ENCODE measurements at places on chromosomes 12 and 14.

DNA sequence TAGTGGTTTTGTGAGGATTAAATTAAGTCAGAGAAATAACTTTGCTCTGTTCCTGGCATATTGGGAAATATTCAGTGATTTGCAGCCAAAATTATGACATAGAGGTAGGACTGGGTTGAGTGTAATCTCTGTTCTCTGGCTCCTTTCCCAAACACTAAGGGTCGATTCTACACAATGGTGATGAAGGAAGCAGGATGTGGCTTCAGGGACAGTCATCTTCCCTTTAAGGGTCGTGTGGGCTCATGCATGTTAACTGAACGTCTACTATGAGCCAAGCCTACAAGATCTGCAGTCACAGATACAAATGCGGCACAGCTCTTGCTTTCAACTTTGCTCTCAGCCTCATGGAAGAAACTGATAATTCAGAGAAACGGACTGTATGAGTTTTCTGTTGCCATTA is 381.6 kb downstream of the VRK1 start:
- DNase-seq = no peak

- DNase-seq = no peak
Observed at GRCh38 chr14:100783630-100784370, 42.1 kb upstream of the MEG3 start.

DNA sequence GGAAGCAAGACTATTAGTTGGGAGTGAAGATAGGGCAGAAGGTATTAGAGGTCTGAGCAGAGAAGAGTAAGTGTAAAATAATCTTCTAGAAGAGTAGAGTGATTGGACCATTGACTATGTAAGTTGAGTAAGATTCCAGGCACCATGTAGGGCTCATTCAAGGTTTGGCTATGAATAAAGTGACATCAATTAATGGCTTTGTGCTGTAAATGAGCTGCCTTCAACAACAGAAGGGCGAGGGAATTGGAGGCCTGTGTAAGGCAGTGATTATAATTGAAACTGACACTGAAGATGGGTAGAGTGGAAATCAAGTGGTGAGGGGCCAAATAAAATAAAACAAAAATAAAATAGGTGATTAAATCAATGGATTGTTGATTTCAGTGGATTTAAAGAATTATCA is 26.4 kb downstream of the PTPRQ start:
- DNase-seq = no peak

DNA sequence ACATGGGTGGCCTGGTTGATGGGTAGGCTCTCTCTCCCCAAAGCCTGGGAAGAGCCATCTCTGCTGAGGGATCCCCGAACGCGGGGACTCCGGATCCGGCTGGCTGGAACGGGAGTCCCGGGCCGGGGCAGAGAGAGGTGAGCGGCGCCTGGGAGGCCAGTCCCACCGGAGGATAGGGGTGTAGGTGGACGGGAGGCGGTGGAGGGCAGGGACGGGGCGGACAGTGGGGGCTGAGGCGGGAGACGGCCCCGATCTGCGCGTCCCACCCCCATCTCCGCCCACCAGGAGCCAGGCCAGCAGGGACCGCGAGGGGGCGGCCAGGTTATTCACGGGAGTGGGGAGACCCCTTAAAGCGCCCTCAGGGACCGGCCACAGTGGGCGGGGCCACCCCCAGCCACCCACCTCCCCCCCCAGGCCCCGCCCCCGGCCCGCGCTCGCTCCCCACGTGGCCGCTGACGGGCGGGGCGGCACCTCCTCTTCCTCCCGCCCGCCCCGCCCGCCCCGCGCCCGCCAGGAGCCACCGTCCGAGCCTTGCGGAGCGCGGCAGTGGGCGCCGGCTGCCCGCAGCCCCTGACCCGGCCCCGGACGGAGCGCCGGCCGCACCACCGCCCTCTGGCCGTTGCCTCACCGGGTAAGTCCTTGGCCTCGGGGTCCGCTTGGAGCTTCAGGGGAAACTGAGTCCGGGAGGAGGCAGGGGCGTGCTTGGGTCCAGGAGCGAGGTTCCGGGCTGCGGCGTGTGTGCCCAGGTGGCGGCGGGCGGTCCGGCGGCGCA is at the start of gene INF2:
Gene INF2, plus strand, starts transcription at position 510 of the 772 bp plus-strand sequence. CDS start 11,748 bp downstream, outside the sequence.
- DNase-seq = no peak

GRCh38 chr14:32468955-32469354 is 139.9 kb downstream of the AKAP6 start:
- no peak for DNase-seq

- no peak for DNase-seq
Observed at GRCh38 chr12:18457362-18457761, 196.0 kb downstream of the PIK3C2G start.

DNA sequence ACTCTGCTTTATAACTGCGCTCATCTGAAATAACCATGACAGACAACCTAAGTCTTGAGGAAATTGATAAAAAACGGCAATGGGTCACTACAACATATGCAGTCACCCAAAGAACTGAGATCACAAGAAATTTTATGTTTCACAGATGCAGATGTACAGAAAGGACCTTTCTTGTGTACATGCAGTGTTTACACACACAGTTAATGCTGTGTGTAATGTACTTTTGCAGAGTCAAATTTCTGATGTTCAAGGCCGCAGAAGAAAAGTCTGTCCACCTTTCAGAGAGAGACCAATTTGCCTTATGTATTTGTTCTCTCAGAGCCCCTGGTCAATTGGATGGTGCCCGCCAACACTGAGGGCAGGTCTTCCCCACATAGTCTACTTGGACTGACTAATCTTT is 23.0 kb upstream of the TBK1 start:
- no peak for DNase-seq

DNA sequence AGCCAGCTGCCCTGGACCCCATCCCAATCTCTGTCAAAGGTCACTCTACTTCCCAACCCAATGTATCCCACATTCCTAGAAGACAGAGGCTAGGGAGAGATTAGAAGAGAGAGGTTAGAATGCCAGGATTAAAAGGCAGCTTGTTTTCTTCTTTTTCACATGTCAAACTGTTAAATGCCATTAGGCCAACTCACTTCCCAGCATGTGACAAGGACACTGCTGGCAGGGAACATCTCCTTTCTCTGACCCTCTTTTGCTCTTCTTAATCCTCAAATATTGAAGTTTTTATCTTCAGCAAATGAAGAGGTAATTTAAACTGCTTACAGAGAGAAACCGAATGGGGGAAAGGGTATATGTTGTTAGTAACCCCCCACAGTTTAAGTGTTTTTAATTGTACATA is 89.1 kb downstream of the BBS10 start:
- no peak for DNase-seq

- no peak for DNase-seq
Observed at GRCh38 chr14:98114122-98114895, 1157.7 kb downstream of the BCL11B start.

- no peak for DNase-seq
Observed at GRCh38 chr12:130639476-130640424, 76.3 kb downstream of the RIMBP2 start.

DNA sequence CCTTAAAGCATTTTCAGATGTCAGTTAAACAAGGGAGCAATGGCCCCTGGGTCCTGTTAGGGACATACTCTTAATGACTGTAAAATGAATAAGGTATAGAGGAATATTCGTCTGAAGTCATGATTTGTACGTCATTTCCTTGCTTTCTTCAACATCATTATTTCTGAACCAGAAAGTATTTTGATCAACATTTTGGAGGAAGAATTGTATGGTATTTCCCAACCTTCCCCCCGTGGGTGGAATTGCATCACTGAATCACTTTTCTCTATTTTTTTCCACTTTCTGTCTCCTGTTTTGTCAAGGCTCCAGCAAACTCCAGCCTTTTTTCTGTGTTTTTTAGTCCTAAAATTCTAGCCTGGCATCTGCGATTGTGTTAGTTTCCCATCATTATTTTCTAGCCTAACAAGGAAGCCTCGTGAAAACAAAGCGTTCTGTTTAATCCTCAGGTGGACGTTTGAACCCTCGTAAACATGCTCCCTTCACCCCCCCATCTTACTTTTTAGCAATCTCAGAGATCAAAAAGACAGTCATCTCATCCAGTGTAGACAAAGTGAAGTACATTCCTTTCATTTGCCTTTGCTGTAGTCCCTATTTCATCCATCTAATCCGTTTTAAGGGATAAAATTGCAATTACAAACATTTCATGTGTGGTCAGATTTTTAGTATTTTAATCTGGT is 62.3 kb downstream of the ETV6 start:
- DNase-seq = no peak

GRCh38 chr12:52307836-52308805 is 13.1 kb downstream of the KRT83 start:
- DNase-seq = no peak

DNA sequence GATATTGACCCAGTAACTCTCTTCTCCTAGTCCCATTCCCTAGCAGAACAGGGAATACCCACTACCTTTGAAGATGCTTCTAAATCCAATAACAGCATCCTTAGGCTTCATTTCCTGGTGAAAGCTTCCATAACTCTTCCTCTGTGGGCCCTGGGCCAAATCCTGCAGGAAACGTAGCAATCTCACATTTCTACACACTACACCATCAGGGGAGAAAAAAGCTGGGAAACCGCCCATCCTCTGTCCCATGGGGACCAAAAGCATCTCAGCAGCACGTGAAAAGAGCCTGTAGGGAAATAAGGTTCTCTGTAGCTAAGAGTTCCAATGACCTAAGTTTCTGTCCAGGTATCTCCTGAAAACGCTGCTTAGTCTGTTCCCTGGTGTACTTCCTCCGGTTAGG is 340.2 kb downstream of the DPF3 start:
- DNase-seq = no peak

DNA sequence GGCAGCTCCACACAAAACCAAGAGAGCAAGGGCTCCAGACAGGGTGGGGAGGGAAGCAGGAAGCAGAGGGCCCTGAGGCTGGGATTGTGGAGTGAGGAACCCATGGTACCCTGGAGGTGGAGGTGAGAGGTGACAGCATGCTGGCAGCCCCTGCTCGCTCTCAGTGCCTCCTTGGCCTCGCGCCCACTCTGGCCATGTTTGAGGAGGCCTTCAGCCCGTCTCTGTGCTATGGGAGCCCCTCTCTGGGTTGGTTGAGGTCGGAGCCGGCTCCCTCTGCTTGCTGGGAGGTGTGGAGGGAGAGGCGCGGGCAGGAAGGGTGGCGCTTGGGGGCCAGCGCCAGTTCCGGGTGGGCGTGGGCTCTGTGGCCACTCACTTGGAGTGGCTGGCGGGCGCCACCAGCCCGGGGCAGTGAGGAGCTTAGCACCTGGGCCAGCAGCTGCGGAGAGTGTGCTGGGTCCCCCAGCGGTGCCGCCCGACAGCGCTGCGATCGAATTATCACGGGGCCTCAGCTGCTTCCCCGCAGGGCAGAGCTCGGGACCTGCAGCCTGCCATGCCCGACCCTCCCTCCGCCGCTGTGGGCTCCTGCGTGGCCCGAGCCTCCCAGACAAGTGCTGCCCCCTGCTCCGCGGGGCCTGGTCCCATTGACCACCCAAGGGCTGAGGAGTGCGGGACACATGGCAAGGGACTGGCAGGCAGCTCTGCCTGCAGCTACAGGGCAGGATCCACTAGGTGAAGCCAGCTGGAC is 196.0 kb downstream of the DACT1 start:
- DNase-seq = no peak

DNA sequence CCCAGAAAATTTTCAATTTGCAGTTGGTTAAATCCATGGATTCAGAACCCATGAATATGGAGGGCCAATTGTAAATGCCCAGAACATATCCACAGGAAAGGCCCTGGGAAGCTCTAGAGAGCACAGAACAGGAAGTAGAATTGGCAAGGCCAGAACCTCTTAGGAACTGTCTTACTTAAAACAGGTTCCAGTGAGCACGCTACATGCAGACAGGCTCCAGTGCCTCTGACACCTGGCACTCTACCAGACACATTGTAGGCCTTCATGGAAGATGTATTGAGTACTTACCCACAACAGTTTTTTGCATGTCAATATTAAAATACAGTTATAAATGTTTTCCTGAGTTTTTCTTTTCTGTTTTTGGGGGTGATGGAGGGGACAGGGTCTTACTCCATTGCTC is 188.2 kb upstream of the FRMD6 start:
- no peak for DNase-seq

DNA sequence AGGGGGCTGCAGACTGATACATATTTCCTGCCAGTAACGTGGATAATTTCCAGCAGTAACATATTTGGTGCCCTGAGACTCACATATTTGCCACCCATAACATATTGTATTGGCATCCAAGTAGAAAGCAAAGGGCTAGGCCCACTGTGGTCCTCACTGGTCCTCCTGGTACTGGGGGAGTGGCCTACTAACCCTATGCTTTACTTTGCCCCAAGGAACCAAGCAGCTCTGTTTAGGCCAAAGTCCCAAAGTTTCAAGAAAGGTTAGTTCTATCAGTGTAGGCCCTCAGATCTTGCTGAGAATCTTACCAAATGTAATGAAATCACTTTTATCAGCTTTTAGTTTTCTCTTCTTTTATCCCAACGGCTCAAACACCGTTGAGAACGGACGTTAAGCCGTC is 35.4 kb upstream of the NAP1L1 start:
- no peak for DNase-seq

DNA sequence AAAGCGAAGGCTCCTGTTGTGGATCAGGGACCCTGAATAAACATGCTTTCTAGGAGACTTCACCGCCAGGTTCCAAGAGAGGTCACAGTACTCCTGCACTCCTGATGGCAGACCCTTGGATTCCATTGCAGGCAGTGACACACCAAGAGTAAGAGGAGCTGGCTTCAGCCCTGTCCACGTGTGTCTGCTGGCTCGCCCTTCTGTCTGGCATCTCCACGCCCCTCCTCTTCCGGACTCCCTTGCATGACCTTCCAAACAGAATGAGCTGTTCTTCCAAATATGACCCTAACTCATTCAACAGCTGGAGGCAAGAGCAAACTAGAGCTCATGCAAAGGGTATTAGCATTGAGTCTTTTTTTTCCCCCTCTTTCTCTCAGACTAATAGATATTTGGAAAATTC is 233.0 kb upstream of the PLEKHG7 start:
- no peak for DNase-seq

- no peak for DNase-seq
Observed at GRCh38 chr12:6821591-6822425, at the start of gene GPR162. GPR162 (plus strand) TSS chr12:6821821; CDS start chr12:6823899, 2,078 bp downstream.

- no peak for DNase-seq
Observed at GRCh38 chr12:14573118-14573517, 5.4 kb upstream of the PLBD1 start.

DNA sequence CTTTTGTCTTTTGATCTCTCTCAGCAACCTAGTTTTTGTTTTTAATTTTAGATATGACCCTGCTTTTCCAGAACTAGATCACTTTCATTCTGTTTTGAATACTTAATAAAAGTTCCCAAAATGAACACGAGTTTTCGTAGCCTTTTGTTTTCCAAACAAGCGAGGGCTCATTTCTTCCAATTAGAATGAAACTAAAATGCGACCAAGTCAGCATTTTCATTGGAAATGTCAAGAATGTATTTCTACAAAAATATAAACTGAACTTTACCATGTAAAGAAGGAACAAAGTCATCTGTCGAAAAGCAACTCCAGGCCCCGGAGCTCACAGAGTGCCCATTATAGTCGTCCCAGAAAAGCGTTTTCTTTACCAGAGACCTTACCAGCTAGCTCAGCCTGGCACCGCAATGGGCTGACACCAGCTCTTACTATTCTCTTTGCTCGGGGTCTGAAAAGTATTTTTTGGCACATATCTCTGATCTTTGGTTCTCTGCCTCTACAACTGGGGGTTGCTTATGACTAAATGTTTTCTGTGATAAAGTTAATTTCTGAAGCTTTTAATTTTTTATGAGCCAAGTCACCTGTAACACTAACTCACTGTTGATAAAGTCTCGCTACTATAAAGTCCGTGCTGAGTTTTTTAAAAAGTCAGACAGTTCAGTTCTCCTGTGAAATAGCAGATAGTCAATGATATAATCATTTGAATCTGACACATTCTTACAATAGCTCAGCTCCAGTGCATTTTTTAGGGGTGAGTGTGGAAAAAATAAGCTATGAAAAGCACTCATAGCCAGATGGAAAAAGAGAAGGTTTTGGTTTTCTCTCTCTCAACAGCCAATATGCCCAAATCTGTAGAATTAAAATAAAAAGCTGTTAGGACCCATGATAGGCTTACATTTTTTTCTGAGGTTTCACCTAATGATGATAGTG is 43.4 kb downstream of the SAMD4A start:
- DNase-seq = no peak
